ENCODE measurements at places on chromosomes 1 and 21. TPM values are rescaled to one million over a fixed set of nuclear protein-coding genes. Genes with fewer than 3 reads are reported as not detected.

GABRD gene
- total RNA-seq, result 1.2 TPM

ADAMTS5 gene
- total RNA-seq, result 2.0 TPM

NFYC gene
- total RNA-seq, result 58.4 TPM

SPRR2F gene
- total RNA-seq, result not detected

FCRLB gene
- 2.1 TPM for total RNA-seq

GRCh38 chr1:9633493-9633892, 18.0 kb upstream of the PIK3CD start:
- H3K4me3 ChIP-seq, result no peak overlapping the region
- H3K4me1 ChIP-seq, result no peaks in the 10 kb centered on the region
- DNase-seq, result no peak
- no peak overlapping the region for H3K27ac ChIP-seq
- H3K36me3 ChIP-seq, result no peaks in the 10 kb centered on the region

- DNase-seq, result peak; percentile 80
- peaks cover 65% of the 10 kb centered on the region for H3K36me3 ChIP-seq
- no peaks in the 10 kb centered on the region for H3K27me3 ChIP-seq
- H3K4me1 ChIP-seq, result no peaks in the 10 kb centered on the region
- H3K27ac ChIP-seq, result no peak overlapping the region
- no peak overlapping the region for H3K4me3 ChIP-seq
Measured at GRCh38 chr21:45265721-45266517, 21.8 kb downstream of the POFUT2 start.

- no peak overlapping the region for H3K27ac ChIP-seq
- no peak overlapping the region for H3K4me3 ChIP-seq
- peaks cover 25% of the 10 kb centered on the region for H3K4me1 ChIP-seq
- no peak for DNase-seq
Measured at GRCh38 chr1:226697151-226697928, 41.7 kb downstream of the ITPKB start.

- no peaks in the 10 kb centered on the region for H3K36me3 ChIP-seq
- H3K4me3 ChIP-seq, result no peak overlapping the region
- H3K27me3 ChIP-seq, result no peaks in the 10 kb centered on the region
- no peak overlapping the region for H3K27ac ChIP-seq
- no peak for DNase-seq
- H3K4me1 ChIP-seq, result peaks cover 4% of the 10 kb centered on the region
Measured at GRCh38 chr1:24875257-24875656, 54.8 kb downstream of the RUNX3 start.

GRCh38 chr1:245168086-245168485, 13.3 kb downstream of the KIF26B start:
- H3K36me3 ChIP-seq, result no peaks in the 10 kb centered on the region
- H3K27me3 ChIP-seq, result no peaks in the 10 kb centered on the region
- DNase-seq, result peak; percentile 55
- H3K27ac ChIP-seq, result no peak overlapping the region
- H3K4me3 ChIP-seq, result no peak overlapping the region
- H3K4me1 ChIP-seq, result peaks cover 15% of the 10 kb centered on the region

- no peak overlapping the region for H3K27ac ChIP-seq
- no peak overlapping the region for H3K4me3 ChIP-seq
- no peaks in the 10 kb centered on the region for H3K27me3 ChIP-seq
- H3K36me3 ChIP-seq, result no peaks in the 10 kb centered on the region
- DNase-seq, result peak; percentile 30
- no peaks in the 10 kb centered on the region for H3K4me1 ChIP-seq
Measured at GRCh38 chr1:237205400-237206064, 163.5 kb downstream of the RYR2 start.

DNA sequence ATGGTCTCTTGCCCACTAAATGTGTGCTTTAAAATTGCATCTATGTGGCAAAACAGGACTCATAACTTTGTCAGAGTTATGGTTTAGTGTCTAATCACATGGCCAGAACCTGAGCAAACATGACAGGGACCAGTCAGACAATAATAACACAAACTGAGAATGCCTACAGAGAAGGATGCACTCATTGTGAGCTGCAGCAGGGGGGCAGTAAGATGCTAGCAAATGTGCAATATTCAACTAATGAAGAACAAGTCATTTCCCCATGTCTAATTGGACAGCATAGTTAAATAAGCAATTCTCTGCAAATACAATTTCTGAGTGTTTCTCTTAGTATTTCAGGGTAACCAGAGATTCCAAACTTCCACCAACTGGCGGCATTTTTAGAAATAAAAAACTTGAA, 30.8 kb downstream of the SPAG17 start:
- H3K27me3 ChIP-seq, result no peaks in the 10 kb centered on the region
- no peaks in the 10 kb centered on the region for H3K4me1 ChIP-seq
- no peak overlapping the region for H3K27ac ChIP-seq

- peaks cover 4% of the 10 kb centered on the region for H3K4me1 ChIP-seq
- no peak for DNase-seq
- no peak overlapping the region for H3K27ac ChIP-seq
- no peaks in the 10 kb centered on the region for H3K36me3 ChIP-seq
- H3K4me3 ChIP-seq, result no peak overlapping the region
Measured at GRCh38 chr1:200072636-200073285, 45.3 kb downstream of the NR5A2 start.

DNA sequence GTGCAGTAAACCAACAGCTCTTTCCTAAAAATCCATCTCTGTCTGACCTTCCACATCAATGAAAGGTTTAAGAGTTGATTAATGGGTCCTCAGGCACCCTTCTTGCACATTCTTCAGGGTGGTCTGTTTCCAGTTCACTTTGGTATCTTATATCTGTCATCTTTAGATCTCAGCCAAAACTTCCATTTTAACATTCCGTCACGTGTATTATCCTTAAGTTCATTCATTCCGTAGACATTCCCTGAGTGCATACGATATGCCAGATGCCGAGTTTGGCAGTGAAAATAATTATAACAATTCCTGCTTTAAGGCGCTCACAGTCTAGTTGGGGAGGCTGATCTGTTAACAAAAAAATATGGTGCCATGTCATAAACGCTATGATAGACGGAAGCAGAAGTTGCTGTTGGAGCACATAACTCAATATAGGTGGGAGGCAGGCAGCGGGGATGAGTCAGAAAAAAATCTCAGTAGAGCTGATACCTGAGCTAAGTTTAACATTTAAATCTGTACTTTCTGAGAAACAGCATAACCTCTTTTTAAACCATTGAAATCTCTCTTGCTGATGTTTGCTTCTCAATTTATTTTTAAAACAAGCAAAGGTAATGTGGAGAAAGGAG, 59.6 kb upstream of the HOOK1 start:
- DNase-seq, result no peak
- no peak overlapping the region for H3K27ac ChIP-seq
- peaks cover 30% of the 10 kb centered on the region for H3K4me1 ChIP-seq
- no peaks in the 10 kb centered on the region for H3K27me3 ChIP-seq
- H3K4me3 ChIP-seq, result no peak overlapping the region
- no peaks in the 10 kb centered on the region for H3K36me3 ChIP-seq

GRCh38 chr1:234836045-234836681, 226.2 kb upstream of the IRF2BP2 start:
- H3K27me3 ChIP-seq, result no peaks in the 10 kb centered on the region
- peak; percentile 59 for DNase-seq
- no peak overlapping the region for H3K27ac ChIP-seq
- no peak overlapping the region for H3K4me3 ChIP-seq
- peaks cover 5% of the 10 kb centered on the region for H3K4me1 ChIP-seq
- H3K36me3 ChIP-seq, result no peaks in the 10 kb centered on the region

- no peak overlapping the region for H3K4me3 ChIP-seq
- DNase-seq, result no peak
- H3K27ac ChIP-seq, result no peak overlapping the region
- no peaks in the 10 kb centered on the region for H3K36me3 ChIP-seq
Measured at GRCh38 chr1:179046808-179047635, 21.3 kb downstream of the FAM20B start.

DNA sequence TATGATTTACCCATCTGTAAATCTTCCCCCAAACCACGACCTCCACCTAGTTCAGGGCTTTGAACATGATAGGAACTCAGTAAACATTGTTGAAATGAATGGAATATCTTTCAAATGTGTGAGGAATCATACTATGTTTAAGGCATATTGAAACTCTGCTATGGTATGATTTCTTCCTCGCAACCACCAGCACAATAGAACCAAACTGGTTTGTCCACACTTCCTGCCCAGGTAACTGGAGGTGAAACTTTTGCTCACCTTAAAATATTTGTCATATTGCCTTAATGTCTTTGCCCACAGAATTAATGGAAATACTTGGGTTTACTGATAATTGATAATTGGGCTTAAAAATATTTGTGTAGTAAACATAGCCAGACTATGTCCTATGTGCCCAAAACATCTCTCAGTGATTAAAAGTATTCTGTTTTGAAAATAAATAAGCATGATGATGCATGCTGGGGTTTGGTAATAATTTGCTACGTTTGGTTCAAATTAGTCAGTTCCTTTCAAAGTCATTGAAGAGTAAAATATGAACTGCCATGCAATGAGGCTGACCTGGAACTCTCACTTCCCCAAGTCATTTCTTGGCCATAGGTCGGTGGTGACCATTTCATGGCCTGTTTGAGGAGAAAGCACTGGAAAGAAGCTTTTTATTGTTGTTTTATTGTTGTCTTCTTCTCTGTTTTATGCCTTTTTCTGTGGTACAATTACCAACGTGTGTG, 73.3 kb downstream of the TNFSF18 start:
- DNase-seq, result no peak
- H3K36me3 ChIP-seq, result no peaks in the 10 kb centered on the region
- no peak overlapping the region for H3K4me3 ChIP-seq
- H3K27ac ChIP-seq, result no peak overlapping the region

- no peaks in the 10 kb centered on the region for H3K27me3 ChIP-seq
- no peak for DNase-seq
- no peaks in the 10 kb centered on the region for H3K4me1 ChIP-seq
- H3K4me3 ChIP-seq, result no peak overlapping the region
- H3K36me3 ChIP-seq, result no peaks in the 10 kb centered on the region
- no peak overlapping the region for H3K27ac ChIP-seq
Measured at GRCh38 chr1:172203902-172204301, 216.6 kb upstream of the C1orf105 start.

- peak overlapping the region; percentile 93 for H3K27ac ChIP-seq
- no peaks in the 10 kb centered on the region for H3K36me3 ChIP-seq
- DNase-seq, result no peak
- no peaks in the 10 kb centered on the region for H3K27me3 ChIP-seq
- H3K4me1 ChIP-seq, result peaks cover 14% of the 10 kb centered on the region
Measured at GRCh38 chr1:161066694-161067093, 3.0 kb downstream of the ARHGAP30 start.

- peak; percentile 46 for DNase-seq
- no peaks in the 10 kb centered on the region for H3K36me3 ChIP-seq
- peak overlapping the region; percentile 24 for H3K27ac ChIP-seq
- peaks cover 19% of the 10 kb centered on the region for H3K27me3 ChIP-seq
Measured at GRCh38 chr1:2049225-2049717, 940 bp upstream of the PRKCZ start.

- H3K27ac ChIP-seq, result no peak overlapping the region
- DNase-seq, result no peak
- H3K36me3 ChIP-seq, result no peaks in the 10 kb centered on the region
- no peaks in the 10 kb centered on the region for H3K4me1 ChIP-seq
- H3K4me3 ChIP-seq, result no peak overlapping the region
- H3K27me3 ChIP-seq, result no peaks in the 10 kb centered on the region
Measured at GRCh38 chr1:11417162-11417561, 61.8 kb upstream of the DISP3 start.

- DNase-seq, result no peak
- H3K27ac ChIP-seq, result no peak overlapping the region
- H3K36me3 ChIP-seq, result no peaks in the 10 kb centered on the region
Measured at GRCh38 chr1:85504417-85504816, 39.5 kb upstream of the DDAH1 start.

GRCh38 chr1:203199816-203200571, 13.5 kb upstream of the CHI3L1 start:
- H3K36me3 ChIP-seq, result no peaks in the 10 kb centered on the region
- DNase-seq, result no peak
- no peak overlapping the region for H3K4me3 ChIP-seq
- no peaks in the 10 kb centered on the region for H3K27me3 ChIP-seq
- H3K27ac ChIP-seq, result peak overlapping the region; percentile 35

- no peaks in the 10 kb centered on the region for H3K27me3 ChIP-seq
- no peaks in the 10 kb centered on the region for H3K36me3 ChIP-seq
- DNase-seq, result no peak
Measured at GRCh38 chr1:240094041-240094722, 2.5 kb downstream of the FMN2 start.

GRCh38 chr21:24844671-24845070, 762.6 kb downstream of the MRPL39 start:
- H3K27ac ChIP-seq, result no peak overlapping the region
- no peaks in the 10 kb centered on the region for H3K4me1 ChIP-seq
- no peaks in the 10 kb centered on the region for H3K27me3 ChIP-seq
- no peaks in the 10 kb centered on the region for H3K36me3 ChIP-seq

- H3K4me1 ChIP-seq, result no peaks in the 10 kb centered on the region
- H3K4me3 ChIP-seq, result no peak overlapping the region
- H3K36me3 ChIP-seq, result no peaks in the 10 kb centered on the region
- no peaks in the 10 kb centered on the region for H3K27me3 ChIP-seq
Measured at GRCh38 chr21:45572231-45572630, 30.0 kb upstream of the SLC19A1 start.

GRCh38 chr1:30008998-30009657, 714.3 kb downstream of the MATN1 start:
- H3K27me3 ChIP-seq, result no peaks in the 10 kb centered on the region
- no peaks in the 10 kb centered on the region for H3K36me3 ChIP-seq
- no peak overlapping the region for H3K4me3 ChIP-seq
- H3K4me1 ChIP-seq, result peaks cover 4% of the 10 kb centered on the region
- H3K27ac ChIP-seq, result no peak overlapping the region

GRCh38 chr1:154595621-154596020, 12.4 kb downstream of the ADAR start:
- H3K4me1 ChIP-seq, result peaks cover 7% of the 10 kb centered on the region
- DNase-seq, result no peak
- H3K36me3 ChIP-seq, result peaks cover 99% of the 10 kb centered on the region
- H3K27me3 ChIP-seq, result no peaks in the 10 kb centered on the region

DNA sequence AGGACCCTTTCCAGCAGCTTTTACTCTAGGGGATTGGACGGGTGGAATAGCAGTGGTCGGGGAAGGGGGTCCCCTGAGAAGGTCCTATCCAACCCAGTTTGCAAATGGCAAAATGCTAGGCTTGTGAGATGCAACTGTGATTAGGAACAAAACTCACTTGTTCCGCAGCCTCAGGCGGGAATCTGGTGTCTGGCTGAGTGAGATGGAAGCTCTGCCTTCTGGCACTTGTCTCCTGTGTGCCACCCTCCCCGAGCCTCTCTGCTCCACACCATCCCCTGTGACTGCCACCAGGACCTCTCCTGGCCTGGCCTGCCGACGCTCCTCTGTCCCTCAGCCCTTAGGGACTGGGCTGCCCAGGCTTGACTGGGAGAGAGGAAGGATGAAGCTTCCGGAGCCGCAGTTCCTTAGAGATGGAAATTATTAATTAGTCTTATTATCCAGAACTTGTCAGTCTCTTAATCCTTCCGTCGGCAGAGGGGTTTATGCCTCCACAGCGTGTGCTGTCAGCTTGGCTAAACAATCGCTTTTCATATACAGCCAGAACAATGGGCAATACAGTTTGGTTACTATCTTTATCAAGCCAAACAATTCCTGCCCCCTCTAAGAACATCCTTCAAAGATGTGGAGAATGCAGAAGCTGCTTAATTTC, 292.8 kb upstream of the VAMP3 start:
- H3K27ac ChIP-seq, result peak overlapping the region; percentile 35
- H3K27me3 ChIP-seq, result no peaks in the 10 kb centered on the region
- H3K36me3 ChIP-seq, result no peaks in the 10 kb centered on the region
- peaks cover 20% of the 10 kb centered on the region for H3K4me1 ChIP-seq

- no peaks in the 10 kb centered on the region for H3K4me1 ChIP-seq
- no peak overlapping the region for H3K27ac ChIP-seq
- no peak for DNase-seq
- no peak overlapping the region for H3K4me3 ChIP-seq
- no peaks in the 10 kb centered on the region for H3K36me3 ChIP-seq
Measured at GRCh38 chr1:199721001-199721400, 306.5 kb upstream of the NR5A2 start.

Data from upper lobe of left lung (tissue), 6 donors.